Mammary microvascular endothelial cell (primary cell): ENCODE measurements at places on chromosomes 6 and 20. TPM values are rescaled to one million over a fixed set of nuclear protein-coding genes. Genes with fewer than 3 reads are reported as not detected.

The ARFGEF3 gene
- total RNA-seq = 5.3 and 6.5 TPM in 2 replicates

The RAD21L1 gene
- total RNA-seq = not detected in 2 replicates

The VPS52 gene
- total RNA-seq = 36.8 and 43.6 TPM in 2 replicates

The THEMIS gene
- total RNA-seq = not detected in 2 replicates

The ANGPT4 gene
- total RNA-seq = not detected in 2 replicates

The MYLK4 gene
- 0.05 and 0.20 TPM in 2 replicates for total RNA-seq

The ARMH2 gene
- not detected in 2 replicates for total RNA-seq

The ASIP gene
- total RNA-seq = not detected in 2 replicates

The ESF1 gene
- 9.2 and 10.1 TPM in 2 replicates for total RNA-seq
